ENCODE measurements at places on chromosomes 1 and 21. TPM values are rescaled to one million over a fixed set of nuclear protein-coding genes. Genes with fewer than 3 reads are reported as not detected.

Gene FAM167B
- 3.2 TPM for total RNA-seq

Gene MYOG
- total RNA-seq, result not detected

Gene KLF17
- total RNA-seq, result not detected

Gene CD1C
- total RNA-seq, result 0.35 TPM

Gene FHAD1
- total RNA-seq, result 0.69 TPM

Gene HHIPL2
- total RNA-seq, result not detected

Gene KIAA1614
- total RNA-seq, result 3.1 TPM

Gene IER5
- 7.7 TPM for total RNA-seq

Gene FAM177B
- total RNA-seq, result not detected
